Upper lobe of left lung (tissue), 6 donors: ENCODE measurements at places on chromosomes 11 and 22. TPM values are rescaled to one million over a fixed set of nuclear protein-coding genes. Genes with fewer than 3 reads are reported as not detected.

Gene CCDC81
- 0.52 TPM for total RNA-seq

Gene SLC22A12
- not detected for total RNA-seq

Gene CYP2D6
- total RNA-seq, result 1.9 TPM

Gene MUC2
- 0.11 TPM for total RNA-seq

Gene E2F8
- 1.1 TPM for total RNA-seq

Gene IL17REL
- 0.06 TPM for total RNA-seq

Gene OR4C6
- not detected for total RNA-seq

Gene MUC6
- total RNA-seq, result not detected

Gene PATE4
- not detected for total RNA-seq

Gene CCT8L2
- not detected for total RNA-seq

Gene CTSF
- total RNA-seq, result 33.4 TPM

DNA sequence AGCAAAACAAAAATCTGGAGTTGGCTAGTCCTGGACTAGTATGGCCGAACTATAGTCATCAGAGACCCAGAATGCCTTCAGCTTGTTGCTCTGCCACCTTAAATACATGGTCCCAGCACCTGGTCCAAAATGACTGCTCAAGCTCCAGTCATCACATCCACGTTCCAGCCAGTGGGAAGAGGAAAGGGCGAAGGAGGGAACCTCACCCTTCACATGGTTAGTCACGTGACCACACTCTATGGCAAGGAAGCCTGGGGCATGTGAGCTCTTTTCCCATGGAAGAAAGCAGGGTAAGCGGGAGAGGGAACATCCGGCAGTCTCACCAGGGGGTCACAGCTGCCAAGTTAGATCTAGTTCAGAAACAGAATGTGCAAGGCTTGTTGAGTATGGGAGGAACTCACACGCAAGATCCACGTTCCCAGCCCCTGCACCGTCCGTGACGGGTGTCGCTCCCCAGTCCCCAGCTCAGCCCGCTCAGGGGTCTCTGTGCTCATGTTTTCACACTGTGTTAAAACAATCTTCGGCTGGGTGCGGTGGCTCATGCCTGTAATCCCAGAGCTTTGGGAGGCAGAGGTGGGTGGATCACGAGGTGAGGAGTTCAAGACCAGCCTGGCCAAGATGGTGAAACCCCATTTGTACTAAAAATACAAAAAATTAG lies 1.9 kb upstream of the ANO9 start:
- DNase-seq, result no peak

- no peak for DNase-seq
Observed at GRCh38 chr11:88629496-88629895, 292.0 kb upstream of the CTSC start.

GRCh38 chr11:23391031-23391430 lies 530.8 kb upstream of the CCDC179 start:
- DNase-seq, result no peak

DNA sequence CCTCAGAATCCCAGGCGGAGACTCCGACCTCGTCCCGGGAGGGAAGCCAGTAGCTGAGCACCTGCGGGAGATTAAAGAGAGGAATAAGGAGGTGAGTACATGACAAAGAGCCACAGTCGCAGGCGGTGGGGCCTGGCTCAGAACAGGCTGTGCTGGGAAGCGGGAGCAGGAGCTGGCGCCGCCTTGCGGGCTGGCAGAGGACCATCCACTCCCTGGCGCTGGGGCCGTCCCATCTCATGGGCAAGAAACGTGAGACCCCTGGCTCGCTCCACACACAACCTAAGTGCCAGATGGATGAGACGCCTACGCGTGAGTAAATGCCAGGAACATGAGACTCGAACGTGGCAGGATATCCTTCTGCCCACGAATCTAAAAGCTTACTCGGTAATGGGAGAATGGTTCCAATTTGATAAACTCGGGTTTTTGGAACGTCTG lies 6.3 kb downstream of the CEND1 start:
- peak; percentile 91 for DNase-seq

DNA sequence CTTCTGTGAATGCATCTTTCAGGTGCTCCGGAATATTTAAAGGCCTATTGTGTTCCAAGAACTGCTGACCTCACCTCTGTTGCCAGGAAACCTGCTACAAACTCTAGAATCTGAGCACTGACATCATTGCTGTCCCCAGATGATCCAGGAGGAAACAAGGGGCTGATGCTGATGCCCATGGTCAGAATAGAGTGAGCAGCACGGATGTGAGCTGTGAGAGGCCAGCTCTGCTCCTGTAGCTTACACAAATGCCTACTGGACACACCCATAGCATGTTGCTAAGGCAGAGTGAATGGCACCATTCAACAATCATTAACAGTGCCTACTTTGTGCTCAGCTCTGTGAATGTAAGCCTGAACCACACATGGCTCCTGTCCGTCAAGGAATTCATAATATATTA lies 276.7 kb upstream of the API5 start:
- no peak for DNase-seq

- DNase-seq, result no peak
Observed at GRCh38 chr11:65932558-65932919, 12.7 kb upstream of the TSGA10IP start.

DNA sequence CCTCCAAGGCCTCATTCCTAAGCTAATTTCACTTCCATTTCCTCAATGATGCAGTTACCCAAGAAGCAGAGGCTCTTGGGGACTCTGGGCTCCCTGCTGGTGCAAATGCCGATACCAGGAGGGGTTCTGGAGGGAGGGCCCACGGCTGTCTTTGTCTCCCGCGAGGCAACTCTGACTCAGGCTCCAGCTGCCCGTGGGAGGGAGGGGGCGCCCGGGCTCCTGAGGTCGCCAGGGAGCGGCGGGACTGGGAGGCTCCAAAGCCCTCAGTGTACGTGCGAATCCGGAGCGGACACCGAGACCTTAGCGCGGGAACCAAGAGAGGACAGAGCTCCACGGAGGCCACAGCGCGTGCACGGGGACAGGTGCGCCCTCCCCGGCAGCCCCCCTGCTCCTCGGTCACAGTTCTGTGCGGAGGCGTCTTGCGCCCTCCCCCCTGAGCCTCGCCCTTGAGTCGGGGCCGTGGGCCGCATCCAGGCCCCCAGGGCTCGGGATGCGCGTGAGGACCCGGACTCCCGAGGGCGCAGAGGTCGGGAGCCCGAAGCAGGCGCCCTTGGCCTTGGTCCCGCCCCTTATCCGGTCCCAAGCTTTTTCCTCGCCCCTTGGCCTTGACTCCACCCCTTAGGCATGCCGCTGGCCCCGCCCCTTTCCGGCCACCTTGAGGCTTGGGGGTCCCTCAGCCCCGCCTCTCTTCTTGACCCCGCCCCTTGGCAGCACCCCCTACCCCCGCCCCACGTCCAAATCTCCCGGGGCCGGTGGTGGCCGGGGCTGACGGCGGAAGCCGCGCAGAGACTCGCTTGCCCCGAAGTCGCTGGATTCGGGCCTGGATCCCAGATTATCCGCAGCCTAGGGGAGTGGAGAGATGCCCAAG lies 4.7 kb upstream of the SHISA8 start:
- DNase-seq, result peak; percentile 61

GRCh38 chr11:80173371-80174136 lies 732.7 kb upstream of the TENM4 start:
- no peak for DNase-seq

GRCh38 chr11:128493570-128493965 lies 93.8 kb downstream of the ETS1 start:
- no peak for DNase-seq

- DNase-seq, result no peak
Observed at GRCh38 chr11:64267207-64267945, 16.0 kb downstream of the PLCB3 start.

- DNase-seq, result no peak
Observed at GRCh38 chr22:49790912-49791311, 36.8 kb downstream of the BRD1 start.

GRCh38 chr22:22137891-22138290 lies 106.7 kb upstream of the VPREB1 start:
- no peak for DNase-seq

GRCh38 chr11:73430326-73430725 lies 54.1 kb downstream of the RELT start:
- no peak for DNase-seq

DNA sequence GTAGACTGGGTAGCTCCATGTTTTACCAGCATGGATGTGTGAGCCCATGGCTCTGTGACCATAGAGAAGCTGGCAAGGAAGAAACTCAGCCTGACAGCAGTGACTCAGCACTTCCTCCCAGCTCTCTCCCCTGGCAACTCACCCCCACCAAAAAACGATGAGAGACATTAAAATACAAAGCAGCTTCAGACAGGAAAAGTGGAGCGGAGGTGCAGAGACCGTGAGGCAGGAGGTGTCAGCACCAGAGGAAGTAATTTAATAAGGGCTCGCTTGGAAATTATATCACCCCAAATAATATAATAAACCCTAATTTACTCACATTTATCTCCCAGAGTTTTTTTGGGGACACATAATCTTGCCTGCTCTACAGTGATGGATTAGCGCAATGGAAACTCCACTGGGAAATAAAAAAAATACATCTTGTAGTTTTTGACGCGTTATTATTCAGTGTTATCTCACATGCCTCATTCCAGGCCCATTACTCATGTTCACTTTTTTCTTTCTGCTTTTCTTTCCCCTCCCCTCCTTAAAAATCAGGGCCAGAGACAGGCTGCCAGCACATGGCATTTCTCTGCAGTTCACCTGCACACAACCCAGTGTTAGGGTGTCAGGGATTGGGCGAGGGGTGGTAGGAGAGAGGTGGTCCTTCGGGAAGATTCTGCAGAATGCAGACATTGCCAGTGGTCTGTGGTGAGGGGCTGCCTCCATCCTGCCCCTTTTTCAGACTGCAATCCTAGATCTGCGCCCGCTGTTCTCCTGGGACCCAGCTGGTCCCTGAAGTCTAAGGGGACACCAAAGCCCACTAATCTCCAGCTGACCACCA lies 170.8 kb downstream of the BUD13 start:
- DNase-seq, result no peak

GRCh38 chr22:45493286-45493771 lies 9.4 kb upstream of the FBLN1 start:
- DNase-seq, result no peak

DNA sequence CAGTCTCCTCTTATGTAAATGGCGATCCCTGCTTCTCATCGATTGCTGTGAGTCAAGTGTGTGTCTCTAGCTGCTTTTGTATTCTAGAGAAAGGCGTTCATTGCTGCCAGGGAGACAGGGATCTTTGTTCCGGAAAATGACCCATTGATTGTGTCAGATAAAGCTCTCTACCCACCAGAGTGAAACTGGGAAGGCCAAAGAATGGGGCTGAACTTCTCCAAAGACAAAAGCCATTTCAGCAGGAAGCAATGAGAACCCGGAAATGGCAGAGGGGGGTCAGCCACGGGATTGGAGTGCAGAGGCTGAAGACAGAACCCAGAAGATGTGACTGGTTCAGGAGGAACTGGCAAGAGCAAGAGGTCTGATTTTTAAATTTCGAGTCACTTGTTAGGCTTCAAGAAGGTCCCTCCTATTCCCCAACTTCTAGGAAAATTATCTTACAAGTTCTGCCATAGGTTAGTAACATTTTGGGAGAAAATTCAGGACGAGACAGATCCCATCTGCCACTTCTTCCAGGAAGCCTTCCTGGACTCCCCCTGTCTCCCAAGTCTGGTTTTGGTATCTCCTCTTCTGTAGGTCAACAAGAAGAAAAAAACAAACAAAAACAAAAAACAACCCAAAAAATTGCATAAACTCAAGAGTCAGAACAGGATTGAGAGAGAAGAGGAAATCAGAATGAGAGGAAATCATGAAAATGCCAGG lies 110.6 kb downstream of the NECTIN1 start:
- DNase-seq, result no peak

- DNase-seq, result no peak
Observed at GRCh38 chr11:31492320-31492913, 17.0 kb downstream of the IMMP1L start.

GRCh38 chr11:134598368-134598767 lies 186.3 kb upstream of the B3GAT1 start:
- DNase-seq, result no peak

DNA sequence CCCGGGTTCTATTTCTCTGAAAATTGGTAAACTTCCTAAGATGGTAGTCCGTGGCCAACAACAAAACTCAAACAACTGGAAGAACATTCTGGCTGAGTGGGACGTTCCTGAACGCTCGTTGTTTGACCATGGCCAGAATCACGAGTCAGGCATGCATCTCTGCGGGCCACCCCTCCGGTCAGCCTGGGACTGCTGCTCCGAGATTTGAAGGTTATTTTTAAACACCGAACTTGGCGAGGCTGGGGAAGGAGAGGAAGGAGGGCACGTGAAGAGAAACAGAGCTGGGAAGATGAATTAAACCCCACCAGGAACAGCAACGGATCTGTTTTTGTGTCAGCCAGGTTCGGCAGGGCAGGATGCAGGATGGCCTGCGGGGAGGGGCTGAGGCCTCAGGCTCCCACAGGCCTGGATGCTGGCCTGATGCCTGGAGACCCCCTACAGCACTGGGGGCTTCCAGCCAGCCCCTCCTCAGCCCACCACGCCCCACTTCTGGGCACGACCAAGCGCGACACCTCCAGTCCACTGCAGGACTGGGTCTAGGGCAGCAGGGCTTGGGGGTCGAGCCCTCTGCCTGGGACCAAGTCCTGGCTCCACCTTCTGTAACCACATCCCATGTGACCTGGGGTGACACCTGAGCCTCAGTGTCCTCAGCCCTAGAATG lies 5.1 kb downstream of the SHISAL1 start:
- DNase-seq, result no peak

DNA sequence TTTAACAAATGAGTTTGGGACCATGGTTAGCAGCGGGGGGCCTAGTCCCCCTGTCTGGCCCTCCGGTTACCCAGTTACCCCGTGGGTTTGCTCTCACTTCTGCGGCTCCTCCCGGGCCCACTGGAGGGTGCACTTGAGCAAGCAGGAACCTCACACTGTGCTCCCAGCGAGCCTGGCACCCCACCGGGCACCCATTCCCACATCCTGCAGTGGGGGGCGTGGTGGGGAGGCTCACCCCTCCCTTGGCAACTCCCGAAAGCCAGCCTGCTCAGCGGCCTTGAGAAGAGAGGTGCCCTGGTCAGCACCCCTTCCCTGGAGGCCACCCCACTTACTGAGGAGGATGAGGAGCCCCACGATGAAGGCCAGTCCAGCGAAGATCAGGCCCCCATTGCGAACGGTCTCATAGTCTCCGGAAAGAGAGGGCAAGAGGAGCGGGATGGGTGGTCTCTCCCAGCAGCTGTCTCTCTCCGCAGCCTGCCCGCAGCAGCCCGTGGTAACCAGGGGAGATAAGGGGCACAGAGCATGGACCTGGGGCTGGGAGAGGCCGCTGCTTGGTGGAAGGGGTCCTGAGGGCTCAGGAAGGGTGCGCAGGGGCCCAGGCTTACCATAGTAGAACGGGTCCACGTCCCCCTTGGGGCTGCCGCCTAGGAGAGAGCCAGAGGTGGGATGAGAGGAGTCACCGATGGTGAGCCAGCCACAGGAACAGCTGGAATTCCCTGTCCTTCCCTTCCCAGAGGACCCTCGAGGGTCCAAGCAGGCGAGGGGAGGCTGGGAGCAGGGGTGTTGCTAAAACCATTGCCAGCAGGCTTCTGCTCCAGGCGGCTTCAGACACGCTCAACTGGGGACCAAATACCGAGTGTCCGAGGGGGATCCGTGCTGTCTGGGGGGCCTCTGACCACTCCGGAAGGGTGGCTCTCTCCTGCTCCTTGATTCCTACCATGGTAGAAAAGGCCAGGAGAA lies 2.2 kb downstream of the FXYD2 start:
- no peak for DNase-seq

GRCh38 chr11:8720352-8720751 lies 37.8 kb downstream of the RPL27A start:
- DNase-seq, result no peak
